Type B pancreatic cell (in vitro differentiated cells): ENCODE measurements at places on chromosomes 1 and 21. TPM values are rescaled to one million over a fixed set of nuclear protein-coding genes. Genes with fewer than 3 reads are reported as not detected.
A peak's percentile ranks its signal among the peaks of the same experiment; 100 is the strongest.

DNA sequence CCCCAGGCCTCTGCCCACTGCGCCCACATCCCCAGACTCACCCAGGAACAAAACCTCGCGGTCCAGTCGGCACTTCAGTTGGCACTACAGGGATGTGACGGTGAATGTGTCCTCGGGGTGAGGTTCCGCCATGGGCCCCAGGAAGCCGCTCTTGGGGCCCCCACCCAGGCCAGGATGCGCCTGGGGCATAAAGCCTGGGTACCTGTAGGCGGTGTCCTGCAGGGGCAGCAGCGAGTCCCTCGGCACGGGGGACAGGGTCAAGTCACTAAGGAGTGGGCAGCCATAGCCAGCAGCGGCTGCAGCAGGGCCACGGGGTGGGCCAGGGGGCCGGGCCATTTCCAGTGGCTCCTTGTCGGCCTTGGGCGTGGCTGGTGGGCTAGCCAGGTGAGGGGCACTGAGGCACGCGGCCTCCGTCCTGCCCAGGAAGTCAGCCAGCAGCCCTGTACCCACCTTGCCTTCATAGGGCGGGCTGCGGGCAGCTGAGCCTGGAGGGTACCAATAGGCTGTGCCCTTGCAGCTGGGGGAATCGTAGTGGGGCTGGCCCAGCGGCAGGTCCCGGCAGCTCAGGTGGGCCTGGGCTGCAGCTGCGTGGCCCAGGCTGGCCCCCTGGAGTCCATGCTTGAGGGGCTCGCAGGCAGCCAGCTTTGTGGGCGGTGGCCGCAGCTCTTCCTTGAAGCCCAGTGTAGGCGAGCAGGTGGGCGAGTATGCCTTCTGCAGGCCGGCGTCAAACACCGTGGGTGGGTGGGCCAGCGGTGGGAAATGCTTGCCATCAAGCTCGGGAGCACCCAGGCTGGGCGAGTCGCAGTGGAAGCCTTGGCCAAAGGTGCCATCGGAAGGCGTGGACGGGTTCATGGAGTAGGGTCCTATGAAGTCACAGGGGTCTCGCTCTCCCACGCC, 56.5 kb downstream of the AHDC1 start:
- peak overlapping the region; percentile 21 for H3K27ac ChIP-seq
- DNase-seq, result no peak
- H3K36me3 ChIP-seq, result peaks cover 3% of the 10 kb centered on the region
- peaks cover 19% of the 10 kb centered on the region for H3K4me1 ChIP-seq
- no peak overlapping the region for H3K4me3 ChIP-seq
- no peaks in the 10 kb centered on the region for H3K27me3 ChIP-seq

The HORMAD1 gene
- total RNA-seq, result not detected in 2 replicates

The TMEM61 gene
- 2.9 and 3.8 TPM in 2 replicates for total RNA-seq

- H3K36me3 ChIP-seq, result no peaks in the 10 kb centered on the region
- H3K4me3 ChIP-seq, result no peak overlapping the region
- H3K4me1 ChIP-seq, result peaks cover 8% of the 10 kb centered on the region
- no peak for DNase-seq
- H3K27me3 ChIP-seq, result peaks cover 13% of the 10 kb centered on the region
- peak overlapping the region; percentile 27 for H3K27ac ChIP-seq
Observed at GRCh38 chr21:38277501-38278131, 20.8 kb downstream of the KCNJ15 start.

DNA sequence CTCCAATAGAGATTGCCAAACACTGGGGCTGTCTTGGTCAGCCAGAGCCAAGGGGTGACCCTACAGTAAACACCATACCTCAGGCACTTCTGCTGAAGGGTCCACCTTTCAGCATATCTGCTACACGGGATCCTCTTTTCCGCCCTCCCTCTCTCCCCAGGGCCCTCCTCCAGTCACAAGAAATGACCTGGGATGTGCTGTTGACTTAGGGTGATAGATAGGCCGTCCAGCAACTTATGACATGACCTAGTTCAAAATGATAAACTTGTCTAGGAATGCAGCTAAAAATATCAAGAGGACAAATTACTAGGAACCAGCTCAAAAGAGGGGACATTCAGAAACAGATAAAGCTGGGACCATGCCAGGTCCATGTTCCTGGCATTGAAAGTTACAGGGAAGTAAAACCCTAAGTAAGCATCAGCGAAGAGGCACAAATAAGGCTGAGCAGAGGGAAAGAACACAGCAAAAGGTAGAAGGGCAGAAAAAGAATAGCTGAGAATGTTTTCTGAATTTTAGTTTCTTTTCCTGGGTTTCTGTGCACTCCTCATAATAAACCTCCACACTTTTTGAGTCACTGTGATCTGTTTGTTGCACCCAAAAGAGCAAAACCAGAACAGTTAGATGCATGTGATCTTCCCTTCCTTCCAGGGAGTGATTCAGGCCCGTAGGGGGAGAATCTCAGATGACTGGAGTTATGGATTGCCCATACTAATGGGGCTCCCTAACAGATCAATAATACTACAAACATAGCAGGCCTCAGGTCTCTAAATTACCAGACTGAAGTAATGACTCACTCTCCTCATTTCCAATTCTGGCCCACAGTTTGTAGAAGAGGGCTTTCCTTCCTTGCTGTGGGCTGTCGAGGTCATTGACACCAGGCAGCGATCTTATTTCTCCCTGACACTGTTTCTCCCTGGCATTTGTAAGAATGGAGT, 48.9 kb upstream of the F3 start:
- H3K27ac ChIP-seq, result peak overlapping the region; percentile 35
- H3K27me3 ChIP-seq, result no peaks in the 10 kb centered on the region
- H3K4me1 ChIP-seq, result peaks cover 28% of the 10 kb centered on the region

DNA sequence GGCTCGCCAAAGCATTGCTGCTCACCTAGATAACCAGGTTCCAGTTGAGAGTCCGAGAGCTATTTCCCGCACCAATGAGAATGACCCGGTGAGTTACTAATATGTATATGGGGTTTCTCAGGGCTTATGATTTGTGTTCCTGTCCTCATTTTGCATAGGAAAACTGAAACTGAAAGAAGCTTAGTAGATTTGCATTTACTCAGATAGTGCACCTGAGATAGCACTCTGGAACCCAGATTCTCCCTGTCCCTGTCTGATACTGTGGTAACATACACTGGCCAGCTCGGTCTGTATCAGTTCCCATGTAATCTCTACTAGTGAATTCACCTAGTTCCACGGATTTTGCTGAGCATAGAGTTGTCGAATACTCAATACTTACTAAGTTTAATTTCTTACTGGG, 28.1 kb downstream of the DAP3 start:
- no peaks in the 10 kb centered on the region for H3K27me3 ChIP-seq
- DNase-seq, result no peak
- no peak overlapping the region for H3K27ac ChIP-seq
- H3K4me1 ChIP-seq, result no peaks in the 10 kb centered on the region
- H3K36me3 ChIP-seq, result peaks cover 16% of the 10 kb centered on the region
- no peak overlapping the region for H3K4me3 ChIP-seq
